ENCODE measurements at places on chromosomes 6 and 20. TPM values are rescaled to one million over a fixed set of nuclear protein-coding genes. Genes with fewer than 3 reads are reported as not detected.
A peak's percentile ranks its signal among the peaks of the same experiment; 100 is the strongest.

GRCh38 chr6:163136681-163137397 is 277.7 kb upstream of the QKI start:
- DNase-seq, result no peak

MOXD1 gene
- 2.5 TPM for total RNA-seq

DNA sequence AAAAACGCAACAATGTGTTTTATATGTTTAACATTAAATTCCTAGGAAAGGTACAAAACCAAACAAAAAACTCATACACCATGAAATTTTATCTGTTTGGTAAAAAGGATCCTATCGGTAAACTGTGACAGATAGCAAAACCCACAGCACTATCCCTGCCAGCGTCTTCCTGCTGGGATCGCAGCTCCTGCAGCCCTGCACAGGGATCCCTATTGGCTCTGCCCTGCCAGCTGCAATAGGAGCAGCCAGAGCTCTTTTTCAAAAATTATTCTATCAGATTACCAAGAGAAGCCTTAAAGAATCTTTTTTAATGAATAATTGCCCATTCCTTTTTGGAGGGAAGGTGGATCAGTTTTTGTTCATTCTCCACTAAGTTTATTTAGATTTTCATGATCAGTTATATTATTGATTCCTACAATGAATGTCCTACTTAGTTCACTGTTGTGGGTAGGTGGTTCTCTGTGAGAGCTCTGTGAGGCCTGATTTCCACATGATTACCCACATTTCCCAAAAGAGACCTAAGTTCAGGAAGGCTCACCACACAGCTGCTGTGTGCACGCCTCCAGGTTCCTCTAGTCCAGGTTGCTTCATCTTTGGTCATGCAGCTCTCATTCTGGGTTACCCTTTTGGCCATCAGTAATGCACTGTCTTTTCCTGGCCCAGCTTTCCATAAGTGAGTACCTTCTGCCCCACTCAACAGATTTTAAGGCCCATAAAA is 293.8 kb downstream of the FRK start:
- no peak for DNase-seq

GRCh38 chr6:72873433-72873832 is 251.6 kb downstream of the KCNQ5 start:
- no peak for DNase-seq

TP53TG5 gene
- not detected for total RNA-seq

SAMD10 gene
- 5.7 TPM for total RNA-seq

DDRGK1 gene
- total RNA-seq, result 56.2 TPM

GRCh38 chr6:45991189-45991588 is 24.5 kb downstream of the CLIC5 start:
- DNase-seq, result peak; percentile 38

GRCh38 chr6:2705256-2705655 is 45.5 kb downstream of the MYLK4 start:
- DNase-seq, result no peak

NRM gene
- total RNA-seq, result 36.5 TPM

GRCh38 chr6:146876271-146877151 is 277.7 kb downstream of the ADGB start:
- no peak for DNase-seq

DNA sequence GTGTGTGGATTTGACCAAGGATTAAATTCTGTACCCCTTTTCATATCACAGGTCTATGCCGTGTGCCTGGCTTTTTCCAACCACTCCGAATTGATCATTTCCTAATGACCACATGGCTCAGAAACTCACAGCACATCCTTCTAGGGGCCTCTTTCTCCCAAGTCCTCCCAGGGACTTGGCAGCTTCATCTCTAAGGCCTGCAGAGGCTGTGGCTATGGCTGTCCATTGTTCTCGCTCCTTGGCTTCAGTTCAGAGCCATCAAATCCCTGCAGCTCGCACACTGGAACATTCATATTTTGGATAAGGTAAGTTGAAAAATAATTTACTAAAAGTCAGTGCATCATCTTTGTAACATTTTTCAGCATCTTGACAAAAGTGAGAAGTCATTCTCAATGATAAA is 497.2 kb upstream of the CDH4 start:
- no peak for DNase-seq

DNA sequence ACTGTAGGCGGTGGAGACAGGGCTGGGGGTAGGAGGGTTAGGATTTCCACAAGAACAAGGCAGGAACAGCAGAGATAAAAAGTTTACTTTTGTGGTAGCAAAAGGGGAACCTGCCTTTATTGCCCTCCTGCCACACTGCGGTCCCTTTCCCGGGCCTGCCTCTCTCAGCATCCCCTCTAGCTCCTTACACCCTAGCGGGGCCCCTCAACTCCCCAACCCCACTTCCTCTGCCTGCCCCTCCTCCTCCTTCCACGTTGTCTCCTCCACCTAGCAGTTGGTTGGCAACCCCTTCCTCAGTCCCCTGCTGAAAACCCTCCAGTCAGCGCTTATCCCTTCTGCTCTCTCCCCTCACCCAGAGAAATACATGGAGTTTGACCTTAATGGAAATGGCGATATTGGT is 714 bp downstream of the AIF1 start:
- DNase-seq, result no peak

DNA sequence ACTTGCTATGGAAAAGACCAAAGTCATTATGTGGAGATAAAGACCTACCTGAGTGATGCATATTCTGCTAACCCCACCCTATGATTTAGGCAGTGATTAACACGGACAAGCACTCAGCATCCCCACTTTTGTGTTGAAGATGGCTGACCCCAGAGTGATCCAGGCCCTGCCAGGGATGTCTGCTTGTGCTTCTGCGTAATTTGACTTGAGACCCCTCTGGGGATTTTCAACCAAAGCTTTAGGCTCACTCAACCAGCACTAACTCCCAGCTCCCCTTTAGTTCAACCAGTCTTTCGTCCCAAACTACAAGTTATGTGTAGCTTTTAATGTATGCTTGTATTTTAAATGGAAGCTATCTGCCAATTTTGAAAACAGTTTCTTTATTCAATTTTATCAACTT is 538.0 kb upstream of the ID4 start:
- no peak for DNase-seq

ZC2HC1B gene
- not detected for total RNA-seq

GRCh38 chr20:23528867-23529431 is 38.0 kb downstream of the CST8 start:
- peak; percentile 40 for DNase-seq

KIF13A gene
- total RNA-seq, result 38.2 TPM

DNA sequence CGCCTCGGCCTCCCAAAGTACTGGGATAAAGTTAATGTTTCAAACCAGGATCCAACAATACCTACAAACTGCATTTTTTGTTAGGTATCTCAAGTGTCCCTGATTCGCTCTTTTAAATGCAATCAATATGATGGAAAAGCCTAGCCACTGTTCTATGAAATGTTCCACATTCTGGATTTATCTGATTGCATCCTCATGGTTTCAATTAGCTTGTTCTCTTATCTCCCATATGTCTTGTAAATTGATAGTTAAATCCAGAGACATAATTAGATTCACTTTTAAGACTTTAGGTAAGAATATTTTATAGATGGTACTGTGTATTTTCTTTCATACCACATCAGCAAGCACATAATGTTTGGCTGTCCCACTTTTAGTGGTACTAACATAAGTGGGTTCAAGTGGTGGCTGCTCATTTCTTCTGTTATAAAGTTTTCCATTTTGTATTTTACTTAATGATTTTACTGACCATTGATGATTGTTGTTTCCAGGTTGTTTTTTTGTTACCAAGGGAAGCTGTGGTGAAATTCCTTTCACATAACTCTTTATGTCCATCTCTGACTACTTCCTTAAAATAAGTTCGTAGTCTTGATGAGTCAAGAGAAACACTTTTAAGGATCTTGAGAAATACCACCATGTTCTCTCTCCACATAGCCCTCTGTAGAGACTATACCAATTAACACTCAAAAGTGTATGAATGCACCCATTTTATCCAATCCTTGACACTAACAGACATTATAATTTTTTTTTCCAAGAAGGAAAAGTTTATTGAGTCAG is 40.5 kb downstream of the RNGTT start:
- DNase-seq, result no peak

DNA sequence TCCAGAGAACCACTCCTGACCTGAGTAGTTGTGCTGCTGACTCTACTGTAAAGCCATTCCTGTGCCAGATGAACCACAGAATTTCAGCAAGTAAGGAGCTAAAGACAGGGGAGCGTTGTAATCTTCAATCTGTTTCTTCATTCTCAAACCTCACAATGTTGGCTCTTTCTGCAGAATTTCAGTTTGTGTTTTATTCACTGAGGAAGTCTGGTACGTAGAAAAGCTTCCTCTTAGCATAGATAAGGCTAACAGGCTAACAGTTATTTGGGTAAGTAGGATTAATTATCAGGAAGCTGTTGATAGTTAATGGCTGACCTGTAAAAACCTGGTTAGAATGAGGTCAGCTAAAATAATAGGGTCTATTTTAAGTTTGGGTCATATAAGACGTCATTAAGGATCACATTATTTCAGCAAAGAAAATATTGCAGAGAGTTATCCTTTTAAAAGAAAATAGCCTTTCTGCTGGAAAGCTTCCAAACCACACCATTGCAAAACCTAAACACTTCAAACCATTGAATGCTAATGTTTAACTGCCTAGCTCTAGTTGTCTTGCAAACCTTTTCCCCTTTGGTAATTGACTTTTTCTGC is 14.1 kb upstream of the TENT5A start:
- no peak for DNase-seq

DNA sequence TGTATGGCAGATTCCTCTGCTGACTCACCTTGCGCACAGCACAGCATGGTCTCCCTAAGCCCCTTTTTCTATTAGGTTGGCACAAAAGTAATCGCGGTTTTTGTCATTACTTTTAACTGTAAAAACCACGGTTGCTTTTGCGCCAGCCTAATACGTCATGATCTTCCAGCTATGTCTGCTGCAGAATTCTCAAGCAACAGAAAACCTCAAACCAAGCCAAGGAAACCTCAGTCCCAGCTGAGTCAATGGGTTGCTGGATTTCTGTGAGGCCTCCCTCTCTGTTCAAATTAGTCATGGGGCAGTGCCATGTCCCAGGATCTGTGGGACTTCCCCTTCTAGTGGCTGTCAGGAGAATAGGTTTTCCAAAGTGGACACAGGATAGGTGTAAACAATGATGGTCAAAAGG is 15.7 kb upstream of the ENPP1 start:
- peak; percentile 50 for DNase-seq

GRCh38 chr6:114169763-114170162 is 173.1 kb downstream of the HS3ST5 start:
- no peak for DNase-seq

PFDN4 gene
- 69.1 TPM for total RNA-seq

ALDH8A1 gene
- total RNA-seq, result not detected

DNA sequence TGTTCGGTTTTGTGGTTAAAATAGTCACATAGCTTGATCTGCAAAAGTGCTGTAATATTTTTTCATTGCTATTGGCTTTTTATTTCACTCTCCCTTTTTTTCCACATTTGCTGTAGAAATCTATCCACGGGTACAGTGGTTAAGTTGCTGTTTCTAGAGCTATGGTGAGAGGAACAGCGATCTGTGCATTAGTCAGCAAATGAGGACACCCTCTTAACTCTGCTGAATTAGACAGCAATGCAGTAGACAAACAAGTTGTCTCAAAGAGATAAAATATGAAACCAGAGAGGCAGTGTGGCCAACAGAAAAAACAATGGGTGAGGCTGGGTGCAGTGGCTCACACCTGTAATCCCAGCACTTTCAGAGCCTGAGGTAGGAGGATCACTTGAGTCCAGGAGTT is 17.6 kb upstream of the SYNJ2 start:
- no peak for DNase-seq

DNA sequence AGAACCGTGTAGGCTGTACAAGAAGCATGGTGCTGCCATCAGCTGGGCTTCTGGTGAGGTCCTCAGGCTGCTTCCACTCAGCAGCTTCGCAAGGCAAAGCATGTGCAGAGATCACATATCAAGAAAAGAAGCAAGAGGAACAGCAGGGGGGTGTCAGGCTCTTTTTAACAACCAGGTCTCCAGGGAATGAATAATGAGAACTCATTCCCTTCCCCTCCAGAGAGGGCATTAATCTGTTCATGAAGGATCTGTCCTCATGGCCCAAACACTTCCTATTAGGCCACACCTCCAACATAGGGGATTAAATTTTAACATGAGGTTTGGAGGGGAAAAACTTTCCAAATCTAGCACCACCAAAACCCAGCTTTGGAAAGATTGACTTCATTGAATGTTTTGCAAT is 20.0 kb downstream of the GINM1 start:
- DNase-seq, result no peak

C20orf141 gene
- total RNA-seq, result not detected

- DNase-seq, result peak; percentile 73
These were observed 5.1 kb downstream of the KCNS1 start for GRCh38 chr20:45095805-45096238.

RAB32 gene
- total RNA-seq, result 4.9 TPM

DNA sequence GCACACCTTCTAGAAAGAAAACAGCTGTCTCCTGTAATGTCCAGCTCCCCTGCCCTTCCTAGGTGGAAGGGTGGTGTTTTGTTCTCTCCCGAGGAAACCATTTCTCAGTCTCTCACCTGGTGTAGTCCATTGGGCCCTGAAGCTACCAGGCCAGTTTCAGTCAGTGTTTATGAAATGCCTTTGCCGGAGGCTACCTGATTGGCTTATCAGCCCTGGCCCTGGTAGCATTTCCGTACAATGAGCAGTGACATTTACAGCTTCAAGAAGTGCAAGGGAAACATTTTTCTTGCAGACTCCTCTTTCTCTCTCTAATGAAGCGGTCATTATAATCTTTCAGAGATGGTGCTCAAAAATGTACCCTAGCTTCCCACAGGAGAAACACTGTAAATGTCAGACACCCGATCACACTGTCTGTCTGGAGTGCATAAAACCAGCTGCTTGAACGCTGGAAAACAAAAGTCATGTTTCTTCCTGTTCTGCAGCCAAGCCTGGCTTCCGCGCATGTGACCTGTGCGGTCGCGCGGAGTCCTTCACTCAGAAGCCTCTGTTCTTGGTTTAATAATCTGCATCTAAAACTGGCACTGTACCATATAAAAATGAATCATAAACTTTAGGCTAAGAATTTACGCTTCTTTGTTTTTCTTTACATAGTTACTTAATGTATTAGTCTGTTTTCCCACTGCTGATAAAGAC is 28.4 kb upstream of the SAYSD1 start:
- DNase-seq, result no peak

GRCh38 chr6:130697271-130697994 is 129.8 kb upstream of the SMLR1 start:
- DNase-seq, result no peak

UBE3D gene
- total RNA-seq, result 10.2 TPM

- no peak for DNase-seq
These were observed 159.6 kb downstream of the SYNDIG1 start for GRCh38 chr20:24628985-24629384.

TPD52L1 gene
- total RNA-seq, result 6.6 TPM

- DNase-seq, result no peak
These were observed 792.9 kb downstream of the EYS start for GRCh38 chr6:64914124-64914523.

Data from H9 (cell line).